Amniotic epithelial cell (primary cell): ENCODE measurements at places on chromosomes 1 and 21.

DNA sequence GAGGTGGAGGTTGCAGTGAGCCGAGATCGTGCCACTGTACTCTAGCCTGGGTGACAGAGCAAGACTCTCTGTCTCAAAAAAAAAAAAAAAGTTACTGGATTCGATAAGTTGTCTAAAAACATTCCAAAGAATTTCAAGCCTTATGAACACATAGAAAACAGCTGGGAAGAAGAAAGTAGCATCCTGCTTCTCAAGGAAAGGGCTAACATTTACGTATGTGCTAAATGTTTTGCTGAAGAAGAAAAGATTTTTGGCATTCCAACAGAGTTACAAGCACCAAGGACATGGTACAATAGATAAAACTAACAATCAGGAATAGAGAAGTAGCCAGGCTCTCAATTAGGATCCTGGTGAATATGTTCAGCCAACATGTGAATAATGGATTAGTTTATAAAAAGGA is 69.8 kb downstream of the HFM1 start:
- DNase-seq, result no peak

DNA sequence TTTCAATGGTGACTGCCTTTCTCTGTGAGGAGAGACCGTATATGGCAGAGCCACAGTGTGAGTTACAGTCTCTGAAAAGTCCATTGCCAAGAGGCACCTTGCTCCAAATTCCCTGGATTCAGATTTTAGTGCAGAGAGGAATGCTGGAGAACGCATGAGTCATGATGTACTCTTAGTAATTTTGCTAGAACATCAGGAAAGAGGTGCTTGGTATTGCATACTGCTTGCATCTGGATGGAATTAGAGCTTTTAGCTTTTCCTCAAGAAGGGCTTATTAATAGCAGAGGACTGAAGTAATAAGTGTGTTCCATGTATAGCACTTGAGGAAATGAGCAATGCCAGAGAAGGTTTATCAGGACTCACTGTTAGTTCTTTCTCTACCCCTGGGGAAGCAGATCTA is 40.5 kb upstream of the AKT3 start:
- peak; percentile 7 for DNase-seq

- peak; percentile 38 for DNase-seq
Measured at GRCh38 chr1:177945943-177946650, 23.8 kb downstream of the SEC16B start.

DNA sequence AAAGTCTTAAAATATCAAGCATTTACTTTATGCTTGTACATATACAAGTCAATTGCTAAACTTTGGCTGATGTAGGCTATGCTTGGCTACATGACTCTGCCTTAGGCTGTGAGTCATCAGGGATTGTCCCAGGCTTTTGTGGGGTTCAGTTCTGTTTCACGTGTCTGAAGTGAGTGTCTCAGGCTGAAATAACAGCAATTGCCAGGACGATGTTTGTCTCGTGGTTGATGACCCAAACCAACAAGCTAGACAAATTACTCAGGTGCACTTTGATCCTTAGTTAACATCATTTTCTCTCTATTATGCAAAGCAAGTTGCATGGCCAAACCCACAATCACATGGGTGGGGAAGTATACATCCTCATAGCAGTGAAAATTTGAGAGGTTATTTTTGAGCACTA is 410.1 kb downstream of the BRINP3 start:
- DNase-seq, result peak; percentile 65

- DNase-seq, result peak; percentile 35
Measured at GRCh38 chr1:169491845-169492281, 6.1 kb upstream of the SLC19A2 start.

GRCh38 chr1:18946550-18947381 is 9.7 kb downstream of the IFFO2 start:
- no peak for DNase-seq

- DNase-seq, result no peak
Measured at GRCh38 chr1:108071601-108072000, 106.6 kb upstream of the VAV3 start.

DNA sequence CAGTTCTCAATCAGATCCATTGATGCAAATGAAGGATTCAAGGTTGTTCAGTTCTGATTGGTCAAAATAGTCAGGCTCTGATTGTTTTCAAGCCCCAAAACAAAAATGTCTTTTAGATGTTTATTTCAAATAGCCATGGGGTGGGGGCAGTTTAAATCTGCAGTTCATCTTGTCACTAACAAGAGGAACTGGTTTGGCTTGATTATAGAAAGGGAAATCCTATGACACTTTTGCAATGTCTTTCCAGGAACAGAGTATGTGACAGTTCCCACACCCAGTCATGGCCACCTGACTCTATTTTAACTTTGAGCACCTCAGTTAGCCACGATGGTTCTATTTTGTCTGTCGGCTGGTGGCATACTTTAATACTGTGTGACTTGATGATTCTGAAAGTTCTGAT is 1544.1 kb downstream of the PLA2G4A start:
- no peak for DNase-seq

DNA sequence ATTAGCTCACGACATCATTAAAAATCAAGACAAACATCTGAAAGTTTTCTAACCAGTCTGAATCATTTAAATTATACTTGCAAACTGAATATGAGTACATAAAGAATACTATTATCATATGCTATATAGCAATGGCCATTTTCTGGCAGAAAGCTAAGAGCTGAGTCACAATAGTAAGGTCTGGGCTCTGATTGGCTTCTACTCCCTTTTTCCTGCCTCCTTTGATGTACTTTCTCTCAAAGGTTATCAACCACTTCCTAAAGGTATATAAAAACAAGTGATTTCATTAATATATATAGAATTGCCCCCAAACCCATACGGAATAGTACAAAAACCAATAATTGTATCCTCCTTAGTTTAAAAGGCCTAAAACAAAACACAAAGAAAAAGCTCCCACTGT is 7.0 kb downstream of the KCNA3 start:
- DNase-seq, result no peak

DNA sequence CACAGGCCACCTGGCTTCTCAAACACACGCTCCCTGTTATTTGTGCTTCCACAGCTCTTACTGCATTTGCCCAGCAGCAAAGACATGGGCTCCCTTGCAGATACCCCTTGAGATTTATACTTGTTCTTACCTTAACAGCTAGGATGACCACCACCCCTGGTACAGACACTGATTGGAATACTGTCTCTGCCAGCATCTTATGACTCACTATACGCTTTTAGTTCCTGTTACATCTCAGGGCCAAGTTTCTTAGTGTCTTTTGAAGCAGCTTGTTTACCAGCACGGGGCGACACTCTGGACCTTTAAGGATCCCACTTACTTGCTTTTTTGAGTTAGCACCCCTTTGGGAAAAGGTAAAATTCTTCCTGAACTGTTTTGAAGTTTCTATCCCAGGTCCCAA is 874.8 kb downstream of the KCNT2 start:
- no peak for DNase-seq

GRCh38 chr1:173917149-173917548 is at the start of gene SERPINC1:
SERPINC1 (minus strand) TSS chr1:173917327; CDS start chr1:173917259, 68 bp downstream.
- DNase-seq, result no peak

DNA sequence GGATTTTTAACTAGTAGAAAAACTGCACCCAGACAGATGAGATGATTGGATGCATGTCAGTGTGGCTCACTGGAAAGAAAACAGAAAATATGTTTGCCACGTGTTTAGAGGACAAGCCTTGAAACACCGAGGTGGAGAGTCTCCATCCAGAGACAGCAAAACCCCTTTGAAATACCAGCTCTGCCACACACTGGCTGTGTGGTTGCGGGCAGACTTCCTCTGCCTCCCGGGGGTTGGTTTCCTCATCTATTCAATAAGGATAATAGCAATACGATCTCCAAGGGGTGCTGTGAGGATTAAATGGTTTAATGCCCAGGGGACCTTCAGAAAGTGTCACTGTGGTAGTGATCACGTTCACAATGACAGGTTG is 67.2 kb upstream of the PARP1 start:
- DNase-seq, result no peak

- no peak for DNase-seq
Measured at GRCh38 chr1:94795434-94795833, 24.7 kb upstream of the SLC44A3 start.
